ENCODE measurements at places on chromosomes 11 and 22.

- DNase-seq = no peak
Observed at GRCh38 chr22:45488764-45489370, 13.8 kb upstream of the FBLN1 start.

DNA sequence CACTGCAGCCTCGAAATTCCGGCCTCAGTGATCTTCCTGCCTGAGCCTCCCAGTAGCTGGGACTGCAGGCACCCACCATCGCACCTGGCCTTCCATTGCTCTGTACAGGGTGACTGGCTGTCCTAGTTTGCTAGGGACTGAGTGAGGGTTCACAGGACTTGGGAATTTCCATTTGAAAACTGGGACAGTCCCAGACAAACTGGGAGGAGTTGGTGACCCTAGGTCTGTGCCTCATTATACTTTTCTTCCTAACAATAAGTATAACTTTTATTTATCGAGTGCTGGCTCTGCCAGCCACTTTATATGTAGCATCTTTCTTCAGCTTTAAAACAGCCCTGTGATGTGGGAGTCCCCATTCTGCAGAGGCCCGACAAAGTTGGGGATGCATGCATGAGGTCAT lies 25.5 kb downstream of the TCP11L1 start:
- DNase-seq = no peak

GRCh38 chr22:37557321-37558001 lies 2.8 kb upstream of the CDC42EP1 start:
- no peak for DNase-seq

- DNase-seq = peak; percentile 84
Observed at GRCh38 chr11:111913997-111914396, 1.5 kb downstream of the HSPB2 start.

- DNase-seq = no peak
Observed at GRCh38 chr22:49136816-49137180, 690.9 kb downstream of the BRD1 start.

DNA sequence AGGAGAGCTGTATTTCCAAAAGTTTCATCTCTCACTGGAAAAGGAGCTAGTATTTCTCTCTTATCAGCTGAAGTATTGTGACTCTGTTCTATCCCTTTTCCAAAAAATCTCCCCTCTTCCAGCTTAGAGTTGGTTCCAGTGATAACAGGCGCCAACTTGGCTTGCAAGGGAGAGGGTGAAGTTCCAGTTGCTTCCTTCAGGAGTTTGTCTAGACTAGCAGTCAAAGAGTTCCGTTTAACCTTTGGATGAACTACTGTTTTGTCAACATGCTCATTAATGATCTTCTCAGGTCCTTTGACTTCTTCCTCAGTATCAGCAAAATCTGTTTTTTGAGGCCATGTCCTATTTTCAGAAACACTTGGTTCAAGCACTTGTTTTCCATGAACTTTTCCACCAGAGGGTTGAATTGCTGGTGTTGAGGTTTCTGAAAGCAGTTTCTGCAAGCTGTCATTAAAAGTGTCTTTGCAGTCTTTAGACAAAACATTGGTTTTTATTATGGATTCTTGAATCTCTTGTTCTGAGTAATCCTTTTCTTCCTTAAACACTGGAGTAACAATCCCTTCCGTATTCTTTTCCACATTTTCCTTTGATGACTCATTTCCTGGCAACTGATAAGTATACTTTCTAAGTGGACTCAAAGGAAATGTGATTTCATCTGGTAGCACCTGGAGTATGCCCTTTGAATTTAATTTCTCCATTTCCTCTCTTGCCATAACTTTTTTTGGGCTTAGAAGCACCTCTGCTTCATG lies 39.7 kb upstream of the CCDC89 start:
- no peak for DNase-seq

GRCh38 chr11:4184163-4184916 lies 89.7 kb downstream of the RRM1 start:
- DNase-seq = no peak

DNA sequence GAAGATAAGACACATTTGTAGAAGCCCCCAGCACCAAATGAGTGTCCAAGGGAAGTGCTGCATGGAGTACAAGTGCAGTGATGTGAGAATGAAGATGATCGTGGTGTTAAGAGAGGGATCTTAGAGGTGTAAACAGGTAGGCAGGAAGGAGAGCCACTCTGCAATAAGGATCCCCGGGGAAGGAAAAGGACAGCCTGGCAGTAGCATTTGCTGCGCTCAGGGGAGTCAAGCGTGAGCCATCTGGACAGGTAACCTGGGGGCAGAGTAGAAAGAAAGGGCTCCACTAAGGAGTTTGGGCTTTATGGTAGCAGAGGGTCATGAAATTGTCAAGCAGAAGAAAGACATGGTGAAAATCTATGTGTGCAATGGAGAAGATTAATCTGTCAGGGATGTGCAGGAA lies 587.2 kb downstream of the BUD13 start:
- no peak for DNase-seq

GRCh38 chr11:71391796-71392195 lies 56.4 kb downstream of the DHCR7 start:
- no peak for DNase-seq

Measured in tibial artery (tissue), 4 donors.